ENCODE measurements at places on chromosomes 16 and 17. TPM values are rescaled to one million over a fixed set of nuclear protein-coding genes. Genes with fewer than 3 reads are reported as not detected.

DNA sequence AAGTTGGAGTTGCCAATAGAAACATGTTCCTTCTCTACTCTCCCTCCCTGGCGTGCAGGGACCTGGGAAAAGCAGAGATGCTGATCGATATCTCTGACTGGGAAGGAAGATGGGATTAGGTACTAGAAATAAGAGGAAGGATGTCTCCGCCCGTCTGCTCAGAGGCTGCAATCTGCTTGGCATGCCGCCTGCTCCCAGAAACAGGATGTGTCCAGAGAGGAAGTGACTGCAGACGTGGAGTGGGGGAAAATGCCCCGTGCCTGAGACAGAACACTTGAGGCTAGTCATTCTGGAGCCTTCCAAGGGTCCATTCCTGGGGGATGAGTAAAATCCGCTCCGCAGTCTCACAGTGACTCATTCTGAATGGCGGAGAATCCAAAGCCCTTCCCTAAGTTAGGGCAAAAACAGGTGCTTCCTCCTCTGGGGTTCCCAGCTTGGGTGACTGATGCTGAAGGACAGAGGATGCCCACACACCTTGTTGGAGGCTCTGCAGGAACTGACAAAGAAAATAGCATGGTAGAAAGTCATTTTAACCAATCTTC lies 45.0 kb upstream of the SMURF2 start:
- peak; percentile 89 for DNase-seq
- peaks cover 21% of the 10 kb centered on the region for H3K4me1 ChIP-seq
- no peaks in the 10 kb centered on the region for H3K36me3 ChIP-seq
- H3K27me3 ChIP-seq: no peaks in the 10 kb centered on the region

DNA sequence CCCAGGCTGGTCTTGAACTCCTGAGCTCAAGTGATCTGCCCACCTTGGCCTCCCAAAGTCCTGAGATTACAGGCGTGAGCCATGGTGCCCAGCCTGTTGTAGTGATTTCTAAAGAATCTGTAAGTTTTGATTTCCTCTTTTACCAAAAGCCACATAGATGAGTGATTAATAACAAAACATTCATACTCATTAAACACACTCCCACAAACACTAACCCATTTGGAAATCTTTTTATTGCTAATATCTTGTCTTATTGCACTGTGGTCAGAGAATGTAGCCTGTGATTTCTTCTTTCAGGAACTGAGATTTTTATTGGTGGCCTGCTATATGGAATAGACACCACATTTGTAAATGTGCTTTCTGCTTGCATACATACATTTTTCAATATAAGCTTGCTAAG lies 31.6 kb downstream of the MYH10 start:
- no peak overlapping the region for H3K27ac ChIP-seq
- no peak for DNase-seq
- H3K36me3 ChIP-seq: no peaks in the 10 kb centered on the region
- H3K4me3 ChIP-seq: no peak overlapping the region
- no peaks in the 10 kb centered on the region for H3K27me3 ChIP-seq

DNA sequence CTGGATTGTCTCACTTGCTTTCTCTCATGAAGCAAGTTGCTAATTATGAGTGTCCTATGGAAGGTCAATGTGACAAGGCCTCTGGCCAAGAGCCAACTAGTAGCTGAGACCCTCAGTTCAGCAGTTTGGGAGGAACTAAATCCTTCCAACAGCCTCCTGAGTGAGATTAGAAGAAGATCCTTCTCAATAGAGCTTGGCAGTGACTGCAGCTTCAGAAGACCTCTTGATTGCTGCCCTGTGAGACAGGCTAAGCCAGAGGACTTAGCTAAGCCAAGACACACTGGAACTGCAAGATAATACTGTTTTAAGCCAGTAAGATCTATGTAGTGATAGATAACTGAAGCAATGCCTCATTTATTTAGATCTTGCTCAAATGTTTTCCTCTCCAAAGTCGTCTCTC lies 34.3 kb downstream of the PCTP start:
- no peaks in the 10 kb centered on the region for H3K36me3 ChIP-seq
- no peak overlapping the region for H3K27ac ChIP-seq
- H3K27me3 ChIP-seq: no peaks in the 10 kb centered on the region

DNA sequence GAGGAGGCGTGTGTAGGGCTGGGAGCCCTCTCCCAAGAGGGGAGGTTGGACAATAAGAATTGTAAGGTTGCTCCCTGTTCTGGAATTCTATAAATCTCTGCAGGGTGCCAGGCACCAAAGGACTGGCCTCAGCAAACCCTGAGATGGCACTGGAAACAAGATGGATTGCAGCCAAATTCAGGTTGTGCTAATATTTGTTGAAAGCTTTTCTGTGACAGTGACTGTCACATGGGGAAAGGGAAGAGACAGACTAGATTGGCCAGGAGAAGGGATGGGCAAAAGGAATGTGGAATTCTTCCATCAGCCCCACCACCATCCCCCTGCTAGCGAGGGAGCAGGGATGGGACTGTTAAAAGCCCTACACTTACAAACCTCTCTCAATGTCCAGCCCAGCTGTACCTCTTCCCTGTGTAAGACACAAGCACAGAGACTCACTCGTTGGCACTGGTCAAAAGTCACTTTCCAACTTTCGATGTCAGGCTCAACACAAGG lies 62.4 kb downstream of the SOX9 start:
- peaks cover 19% of the 10 kb centered on the region for H3K4me1 ChIP-seq
- no peak overlapping the region for H3K4me3 ChIP-seq
- DNase-seq: no peak
- no peak overlapping the region for H3K27ac ChIP-seq

GRCh38 chr17:8153525-8153956 lies 1.3 kb upstream of the PER1 start:
- H3K4me3 ChIP-seq: peak overlapping the region; percentile 85
- H3K4me1 ChIP-seq: peaks cover 61% of the 10 kb centered on the region
- peak overlapping the region; percentile 100 for H3K27ac ChIP-seq
- no peaks in the 10 kb centered on the region for H3K27me3 ChIP-seq
- peaks cover 42% of the 10 kb centered on the region for H3K36me3 ChIP-seq
- peak; percentile 97 for DNase-seq

DNA sequence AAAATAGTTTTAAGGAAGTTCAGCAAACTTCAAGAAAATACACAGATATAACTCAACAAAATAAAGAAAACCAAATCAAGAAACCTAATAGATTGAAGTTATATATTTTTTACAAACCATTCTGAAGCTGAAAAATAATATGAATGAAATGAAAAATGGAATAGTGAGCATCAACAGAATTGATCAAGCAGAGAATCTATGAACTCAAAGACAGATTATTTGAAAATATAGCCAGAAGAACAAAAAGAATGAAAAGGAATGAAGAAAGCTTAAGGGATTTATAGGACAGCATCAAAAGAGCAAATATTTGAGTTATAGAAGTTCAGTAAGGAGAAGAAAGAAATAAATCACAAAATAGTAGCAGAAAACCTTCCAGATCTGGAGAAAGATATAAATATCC lies 37.8 kb downstream of the CDR2 start:
- DNase-seq: no peak
- no peak overlapping the region for H3K27ac ChIP-seq
- no peak overlapping the region for H3K4me3 ChIP-seq
- no peaks in the 10 kb centered on the region for H3K27me3 ChIP-seq

- peak overlapping the region; percentile 74 for H3K27ac ChIP-seq
- H3K27me3 ChIP-seq: no peaks in the 10 kb centered on the region
- DNase-seq: no peak
- peaks cover 30% of the 10 kb centered on the region for H3K4me1 ChIP-seq
These were observed 80.8 kb upstream of the NOL11 start for GRCh38 chr17:67636834-67637520.

DNA sequence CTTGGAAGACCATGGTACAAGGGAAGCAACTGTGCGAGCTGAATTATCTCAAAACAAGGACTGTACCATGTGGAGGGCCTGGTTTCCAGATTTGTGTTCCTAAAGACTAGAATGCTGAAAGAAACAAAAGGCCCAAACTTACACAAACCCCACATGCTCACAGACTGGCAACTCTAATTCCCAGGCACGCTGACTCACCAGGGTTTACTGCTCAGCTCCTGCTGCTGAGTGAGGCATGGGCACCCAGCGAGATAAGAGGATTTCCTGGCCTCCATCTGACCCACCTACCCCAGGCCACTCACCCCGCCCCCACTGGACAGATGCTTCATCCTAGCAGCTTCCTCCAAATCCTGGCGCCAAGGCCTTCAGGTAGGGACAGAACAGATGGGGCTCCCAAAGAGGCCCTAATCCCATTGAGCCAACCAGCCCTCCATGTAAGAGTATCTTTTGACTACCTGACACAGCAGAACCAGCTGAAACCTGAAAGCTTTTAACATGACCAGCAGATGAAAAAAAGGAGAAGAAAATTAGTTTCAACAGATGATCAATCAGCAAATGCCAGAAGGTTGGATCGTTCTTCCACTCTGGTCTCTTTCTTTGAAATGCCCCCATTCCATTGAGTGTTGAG lies 33.9 kb downstream of the DCUN1D3 start:
- DNase-seq: peak; percentile 58
- H3K36me3 ChIP-seq: peaks cover 13% of the 10 kb centered on the region
- H3K4me1 ChIP-seq: peaks cover 68% of the 10 kb centered on the region
- H3K27me3 ChIP-seq: no peaks in the 10 kb centered on the region
- no peak overlapping the region for H3K4me3 ChIP-seq
- peak overlapping the region; percentile 79 for H3K27ac ChIP-seq

DNA sequence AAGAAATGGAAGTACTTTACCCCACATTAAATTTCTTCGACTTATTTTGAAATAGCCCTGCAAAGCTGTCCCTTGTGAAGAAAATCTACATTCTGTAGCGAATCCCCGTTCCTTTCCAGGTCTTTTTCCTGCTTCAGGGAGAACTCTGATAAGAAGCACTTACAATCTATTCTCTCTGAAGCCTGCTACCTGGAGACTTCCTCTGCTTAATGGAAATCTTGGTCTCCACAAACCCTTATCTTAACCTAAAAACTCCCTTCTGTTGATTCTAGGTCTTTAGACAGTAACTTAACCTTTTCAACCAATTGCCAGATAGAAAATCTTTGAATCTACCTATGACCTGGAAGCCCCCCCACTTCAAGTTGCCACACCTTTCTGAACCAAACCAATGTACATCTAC lies 1.6 kb upstream of the CYBC1 start:
- H3K4me3 ChIP-seq: no peak overlapping the region
- peaks cover 51% of the 10 kb centered on the region for H3K4me1 ChIP-seq
- peak overlapping the region; percentile 93 for H3K27ac ChIP-seq
- H3K27me3 ChIP-seq: no peaks in the 10 kb centered on the region

DNA sequence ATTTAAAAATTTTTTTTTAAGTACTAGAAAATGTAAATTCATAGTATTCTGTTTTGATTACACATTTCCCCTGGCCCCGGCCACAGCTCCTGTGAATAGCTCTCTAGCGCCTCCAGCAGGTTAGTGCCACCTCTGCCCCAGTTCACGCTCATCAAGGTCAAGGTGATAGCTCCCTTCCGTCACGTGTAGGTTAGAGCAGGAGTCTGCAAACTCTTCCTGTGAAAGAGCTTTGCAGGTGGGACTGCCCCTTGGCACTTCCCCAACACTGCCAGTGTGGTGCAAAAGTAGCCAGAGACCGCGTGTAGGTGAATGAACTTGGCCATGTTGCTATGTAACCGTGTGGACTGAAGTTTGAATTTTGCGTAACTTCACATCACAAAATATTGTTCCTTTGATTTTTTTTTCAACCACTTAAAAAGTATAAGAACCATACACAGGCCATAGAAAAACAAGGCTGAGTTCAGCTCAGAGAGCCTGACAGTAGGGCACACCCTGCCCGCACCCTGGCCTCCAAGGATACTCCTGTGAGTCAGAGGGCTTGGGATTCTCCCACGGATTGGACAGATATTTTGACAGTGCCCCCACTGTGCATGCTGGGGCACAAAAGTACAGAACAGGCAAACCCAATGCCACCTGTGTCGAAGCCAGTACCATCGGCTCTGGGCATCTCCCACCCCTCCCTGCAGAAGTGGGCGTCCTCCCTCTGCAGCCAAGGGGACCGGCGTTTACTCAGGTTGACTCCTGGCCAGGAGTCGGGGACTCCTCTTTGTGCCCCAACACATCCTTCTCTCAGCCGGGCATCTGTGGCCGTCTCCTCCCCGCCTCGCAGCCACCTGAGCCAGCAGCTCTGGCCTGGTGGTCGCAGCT lies 92.0 kb upstream of the CHMP6 start:
- no peaks in the 10 kb centered on the region for H3K27me3 ChIP-seq
- DNase-seq: peak; percentile 29
- peaks cover 11% of the 10 kb centered on the region for H3K4me1 ChIP-seq

Gene TMEM235
- total RNA-seq: not detected
